GM06990 (cell line): ENCODE measurements at places on chromosomes 12 and 14.

DNA sequence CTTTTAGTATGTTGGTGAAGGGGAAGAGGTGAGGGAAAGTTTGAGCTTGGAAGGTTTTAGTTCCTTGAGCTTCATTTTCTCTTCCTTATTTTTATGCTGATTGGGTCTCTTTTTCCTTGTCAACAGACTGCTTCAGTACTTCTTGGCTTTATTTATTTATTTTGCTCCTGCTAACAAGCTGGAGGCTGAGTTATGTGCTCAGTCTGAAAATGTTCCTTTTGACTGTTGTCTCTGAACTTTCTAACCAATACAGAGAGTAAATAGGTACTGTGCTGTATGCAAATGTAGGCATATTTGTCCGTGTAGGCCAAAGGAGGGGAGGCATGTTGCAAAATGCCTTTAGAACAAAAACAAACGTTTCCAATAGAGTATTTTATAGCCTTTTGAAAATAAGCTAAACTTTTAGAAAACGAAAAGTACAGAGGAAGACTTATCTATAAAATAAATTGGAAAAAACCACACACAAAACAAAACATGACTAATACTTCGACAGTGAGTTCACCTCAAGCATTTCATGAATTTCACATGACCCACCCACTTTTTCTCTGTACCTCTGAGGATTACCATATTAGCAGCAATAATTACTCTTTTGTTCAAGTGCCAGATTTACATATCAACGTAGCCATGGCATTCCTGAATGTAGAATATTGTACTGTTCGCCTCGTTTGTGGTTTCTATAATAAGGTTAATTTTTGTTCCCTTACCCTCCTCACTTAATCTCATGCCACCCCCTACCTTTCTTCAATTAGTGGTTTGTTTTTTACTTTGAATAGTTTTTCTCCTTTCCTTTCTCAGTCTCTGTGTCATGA is 4.7 kb upstream of the CREBL2 start:
- peak; percentile 34 for DNase-seq

GRCh38 chr14:21075719-21076437 is 5.8 kb downstream of the ARHGEF40 start:
- no peak for DNase-seq

DNA sequence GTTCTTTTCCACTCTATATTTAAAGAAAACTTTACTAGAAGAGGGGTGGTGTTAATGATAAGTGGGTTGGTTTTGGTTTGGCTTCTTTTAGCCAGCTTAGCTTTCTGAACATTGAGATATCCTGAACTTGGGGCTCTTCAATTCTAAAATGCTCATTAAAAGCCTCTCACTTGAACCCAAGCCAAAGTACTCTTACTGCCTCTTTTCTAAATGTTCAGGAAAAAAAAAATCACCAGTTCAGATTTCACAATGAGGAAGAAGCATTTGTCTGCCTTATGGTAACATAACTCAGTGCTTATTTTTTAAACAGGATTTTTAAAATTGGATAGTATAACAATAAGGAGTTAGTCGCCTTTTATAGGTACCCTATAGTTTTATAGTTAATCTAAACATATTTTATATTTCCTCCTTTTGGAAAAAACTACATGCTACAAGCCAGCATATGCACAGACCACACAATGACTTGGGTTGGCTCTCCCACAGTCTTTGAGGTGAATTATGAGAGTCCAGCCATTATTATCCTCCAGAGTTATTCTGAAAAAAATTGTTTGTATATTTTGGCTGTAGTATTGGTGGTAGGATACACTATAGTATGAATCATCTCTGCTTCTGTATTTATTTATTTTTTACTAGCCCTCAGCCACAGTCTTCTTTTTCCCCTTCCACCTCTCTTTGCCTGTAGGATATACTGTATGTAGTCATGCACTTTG is 195.5 kb upstream of the TMPO start:
- DNase-seq = no peak

DNA sequence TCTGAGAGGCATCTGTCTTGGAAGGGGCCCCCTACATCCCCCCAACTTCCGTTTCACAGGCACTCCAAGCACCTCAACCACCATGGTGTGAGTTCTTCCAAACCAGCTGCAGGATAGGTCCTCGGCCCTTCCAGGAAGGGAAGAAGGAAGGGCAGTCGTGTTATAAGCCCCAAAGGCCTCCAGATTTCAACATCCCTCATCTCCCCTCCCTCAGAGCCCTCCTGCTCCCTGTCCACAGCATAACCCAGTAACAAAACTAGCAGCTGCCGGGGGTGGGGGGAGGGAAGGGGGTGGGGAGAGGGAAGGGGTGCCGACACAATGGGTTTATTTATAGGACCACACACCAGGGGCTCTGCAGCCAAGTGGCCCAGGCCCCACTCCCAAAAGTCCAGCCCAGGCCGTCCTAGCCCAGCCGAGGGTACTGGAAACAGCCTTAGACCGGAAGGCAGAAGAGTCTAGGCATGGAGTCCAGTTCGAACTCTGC is 18.3 kb downstream of the NCKAP5L start:
- DNase-seq = no peak

DNA sequence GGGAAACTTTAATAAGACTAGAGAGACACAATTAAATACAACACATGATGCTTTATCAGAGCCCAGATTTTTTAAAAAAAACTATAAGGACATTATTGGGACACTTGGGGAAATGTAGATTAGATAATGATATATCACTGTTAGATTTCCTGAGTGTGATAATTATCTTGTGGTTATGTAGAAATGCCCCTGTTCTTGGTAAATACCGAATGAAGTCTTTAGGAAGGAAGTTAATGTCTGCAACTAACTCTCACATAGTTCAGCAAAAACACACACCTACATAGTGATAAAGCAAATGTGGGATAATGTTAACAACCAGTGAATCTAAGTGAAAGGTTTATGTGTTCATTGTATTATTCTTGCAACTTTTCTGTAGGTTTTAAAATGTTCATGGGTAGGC is 14.6 kb upstream of the CACNB3 start:
- no peak for DNase-seq

DNA sequence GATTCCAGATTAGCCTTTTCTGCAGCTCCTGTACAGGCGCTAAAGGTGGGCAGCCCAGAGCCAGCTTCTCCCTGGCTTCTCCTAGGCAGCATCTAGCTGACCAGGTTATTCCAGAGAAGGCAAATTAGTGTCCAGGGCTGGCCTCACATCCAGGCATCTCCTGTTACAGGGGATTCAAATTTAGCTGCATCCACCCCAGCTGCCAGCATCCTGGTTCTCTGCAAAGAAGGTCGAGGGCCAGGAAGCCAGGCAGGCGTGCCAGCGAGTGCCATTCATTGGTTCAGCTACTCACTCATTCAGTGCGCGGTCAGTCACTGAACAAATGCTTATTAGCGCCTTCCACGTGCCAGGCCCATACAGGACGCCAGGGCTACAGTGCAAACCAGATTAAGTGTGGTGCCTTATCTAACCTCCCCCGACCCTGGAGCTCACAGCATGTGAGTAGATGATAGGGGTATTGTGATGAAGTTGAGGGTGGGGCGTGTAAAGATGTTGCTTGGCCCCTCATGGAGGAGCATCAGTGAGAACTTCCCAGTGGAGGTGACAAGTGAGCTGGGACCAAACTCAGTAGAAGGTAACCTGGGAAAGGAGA is 15.7 kb upstream of the FAM222A start:
- no peak for DNase-seq

DNA sequence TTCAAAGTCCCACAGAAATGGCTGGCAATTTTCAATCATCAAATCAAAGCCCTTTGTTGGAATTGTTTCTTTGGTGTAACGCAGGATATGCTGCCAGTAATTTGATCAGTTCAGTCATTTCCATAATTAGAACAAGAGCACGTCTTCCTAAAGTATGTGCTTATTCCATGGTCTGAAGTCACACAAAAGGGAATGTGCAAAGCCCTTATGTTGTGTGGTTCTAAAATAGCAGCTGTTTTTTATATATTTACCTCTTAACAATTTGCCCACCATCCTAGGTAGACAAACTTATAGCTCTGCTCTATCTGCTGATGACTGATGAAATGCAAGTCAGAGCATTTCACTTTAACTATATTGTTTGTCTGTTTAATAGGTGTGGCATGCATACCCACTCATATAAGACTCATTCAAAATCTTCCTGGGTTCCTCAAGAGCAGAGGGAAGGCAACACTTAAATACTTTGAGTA is 176.1 kb upstream of the SLC38A2 start:
- DNase-seq = no peak

GRCh38 chr12:123075646-123076171 is 75.2 kb downstream of the PITPNM2 start:
- DNase-seq = peak; percentile 25

DNA sequence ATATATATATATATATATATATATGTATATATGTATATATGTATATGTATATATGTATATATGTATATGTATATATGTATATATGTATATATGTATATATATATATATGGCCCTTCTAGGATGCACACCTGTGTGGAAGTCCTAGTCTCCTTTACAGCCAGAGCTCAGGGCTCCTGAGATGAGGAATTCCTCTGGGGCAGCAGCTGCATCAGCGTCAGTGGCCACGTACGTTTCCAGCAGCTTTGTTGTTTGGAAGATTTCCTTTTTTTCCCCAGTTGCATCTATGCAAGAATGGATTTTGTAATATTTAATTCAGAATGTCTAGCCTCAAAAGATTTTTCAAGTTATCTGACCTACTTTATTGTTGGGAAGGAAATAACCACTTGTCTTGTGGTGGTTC is 68.6 kb downstream of the TNFAIP2 start:
- DNase-seq = no peak

GRCh38 chr12:130139567-130140421 is 22.5 kb upstream of the FZD10 start:
- no peak for DNase-seq

DNA sequence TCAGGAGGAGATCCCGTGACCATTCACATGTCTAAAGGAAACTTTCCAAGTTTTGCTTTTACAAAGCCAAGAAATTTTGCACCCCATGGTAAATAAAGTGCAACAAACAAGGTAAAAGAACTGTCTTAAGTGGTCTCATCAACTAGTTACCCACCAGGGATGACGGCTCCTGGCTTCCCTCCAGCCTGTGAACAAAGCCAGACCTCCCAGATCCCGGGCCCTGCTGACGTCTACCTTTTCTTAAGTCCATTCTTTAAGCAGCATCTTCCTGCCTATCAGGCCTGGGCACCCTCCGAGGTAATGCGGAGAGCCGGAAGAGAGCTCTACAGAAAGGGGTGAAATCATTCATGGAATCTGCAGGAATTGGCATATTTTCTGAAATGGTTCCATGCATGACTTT is 58.0 kb upstream of the DAAM1 start:
- DNase-seq = no peak

- DNase-seq = no peak
Measured at GRCh38 chr14:74927225-74927624, 4.2 kb upstream of the RPS6KL1 start.

GRCh38 chr12:51863933-51864832 is 15.7 kb upstream of the FIGNL2 start:
- DNase-seq = no peak

GRCh38 chr14:71321574-71322315 is 414.5 kb downstream of the PCNX1 start:
- DNase-seq = no peak

GRCh38 chr14:59208224-59208814 is 19.9 kb downstream of the DAAM1 start:
- no peak for DNase-seq

GRCh38 chr12:106987846-106988245 is 900 bp upstream of the MTERF2 start:
- no peak for DNase-seq

DNA sequence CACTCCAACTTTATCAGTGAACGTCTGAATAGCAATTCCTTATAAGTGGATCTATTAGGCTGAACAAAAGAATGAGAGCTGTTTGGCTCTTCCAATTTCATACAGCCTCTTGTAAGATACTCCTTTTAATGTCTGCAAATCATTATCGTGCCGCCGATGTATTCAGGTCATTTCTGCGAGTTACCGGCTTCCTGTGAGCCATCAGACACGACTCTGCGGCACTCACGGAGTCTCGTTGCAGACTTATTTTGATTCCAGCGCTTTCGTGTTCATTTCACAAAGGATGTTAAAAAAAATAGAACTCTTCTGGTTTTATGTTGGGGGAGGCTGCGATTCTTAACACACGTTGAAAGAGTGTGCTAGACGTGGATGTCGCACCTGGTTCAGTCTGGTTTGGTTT is 106.6 kb downstream of the GLT1D1 start:
- no peak for DNase-seq

DNA sequence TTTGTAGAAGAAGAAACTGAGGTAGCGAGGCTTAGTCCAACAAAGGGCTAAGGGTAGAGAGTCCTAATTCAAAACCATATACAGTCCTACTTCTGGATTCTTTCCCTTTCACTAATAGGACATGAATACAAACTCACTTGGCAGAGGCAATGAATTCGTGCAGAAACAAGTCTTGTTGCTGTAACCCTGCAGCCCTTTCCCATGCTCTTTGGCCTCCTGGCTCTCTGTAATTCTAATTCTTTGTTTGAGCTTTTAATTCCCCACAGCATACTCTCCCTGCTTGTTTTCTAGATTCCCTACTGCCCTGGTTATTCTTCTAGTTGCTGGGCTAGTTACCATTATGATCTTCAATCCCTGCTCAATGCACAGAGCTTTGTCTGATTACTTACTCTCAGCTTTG is 381.4 kb downstream of the ETNK1 start:
- no peak for DNase-seq

GRCh38 chr14:56199095-56199981 is 81.1 kb downstream of the PELI2 start:
- peak; percentile 55 for DNase-seq

- no peak for DNase-seq
Measured at GRCh38 chr12:76591476-76591875, 31.9 kb upstream of the OSBPL8 start.

- no peak for DNase-seq
Measured at GRCh38 chr12:1936406-1937320, 18.2 kb upstream of the CACNA2D4 start.

- no peak for DNase-seq
Measured at GRCh38 chr14:88210426-88210825, 112.6 kb downstream of the KCNK10 start.

- no peak for DNase-seq
Measured at GRCh38 chr14:41860586-41860985, 253.9 kb downstream of the LRFN5 start.

- DNase-seq = no peak
Measured at GRCh38 chr14:69045857-69046475, 66.9 kb upstream of the ACTN1 start.

- no peak for DNase-seq
Measured at GRCh38 chr12:103865151-103865730, 24.2 kb upstream of the NT5DC3 start.

GRCh38 chr12:57864442-57865083 is 18.0 kb upstream of the CTDSP2 start:
- DNase-seq = no peak

- no peak for DNase-seq
Measured at GRCh38 chr12:92136965-92137721, 8.5 kb downstream of the BTG1 start.

- DNase-seq = no peak
Measured at GRCh38 chr12:90407841-90408240, 547.1 kb downstream of the CCER1 start.

- DNase-seq = no peak
Measured at GRCh38 chr14:22524784-22525161, 64.3 kb downstream of the DAD1 start.

- peak; percentile 65 for DNase-seq
Measured at GRCh38 chr12:65156366-65156841, 13.0 kb upstream of the LEMD3 start.
